ENCODE measurements at places on chromosomes 4 and X. TPM values are rescaled to one million over a fixed set of nuclear protein-coding genes. Genes with fewer than 3 reads are reported as not detected.

GRCh38 chrX:23816179-23816578 is 33.2 kb downstream of the SAT1 start:
- no peak overlapping the region for H3K4me3 ChIP-seq
- H3K27me3 ChIP-seq: no peaks in the 10 kb centered on the region
- H3K4me1 ChIP-seq: no peaks in the 10 kb centered on the region
- no peak for DNase-seq
- no peak overlapping the region for H3K27ac ChIP-seq

DNA sequence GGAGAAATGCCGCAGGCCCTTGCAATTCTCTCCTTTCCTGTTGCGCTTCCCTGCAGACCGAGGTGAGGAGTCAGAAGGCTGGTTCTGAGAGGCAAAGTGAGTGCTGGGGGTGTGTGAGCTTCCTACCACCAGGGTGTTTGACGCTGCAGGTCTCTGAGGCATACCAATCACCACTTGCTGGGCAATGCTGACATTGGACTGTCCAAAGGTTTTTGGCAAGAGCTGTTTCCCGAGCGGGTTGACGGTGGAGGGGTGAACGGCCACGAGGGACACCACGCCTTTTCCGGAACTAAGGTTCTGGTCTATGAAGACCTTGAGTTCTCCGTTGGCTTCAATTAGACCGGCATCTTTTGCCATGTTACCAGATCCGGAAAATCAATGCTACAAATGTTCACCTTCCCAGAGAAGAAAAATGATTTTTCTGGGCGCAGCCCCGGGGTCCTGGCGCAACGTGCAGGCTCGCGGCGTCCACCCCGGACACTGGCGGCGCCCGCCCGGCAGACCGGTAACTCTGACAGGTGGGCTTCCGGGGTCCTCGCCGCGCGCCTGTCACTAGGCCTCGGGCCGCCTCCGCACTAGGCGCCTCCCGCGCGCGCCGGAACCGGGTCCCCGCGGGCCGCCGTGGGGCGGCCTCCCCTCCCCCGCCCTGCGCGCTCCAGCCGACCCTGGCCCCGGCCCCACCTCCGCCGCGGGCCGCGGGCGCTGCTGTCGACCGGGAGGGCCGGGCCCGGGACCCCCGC is 44.9 kb upstream of the FAM47C start:
- no peak overlapping the region for H3K27ac ChIP-seq
- DNase-seq: no peak
- no peaks in the 10 kb centered on the region for H3K36me3 ChIP-seq
- no peaks in the 10 kb centered on the region for H3K27me3 ChIP-seq

- H3K27me3 ChIP-seq: no peaks in the 10 kb centered on the region
- H3K4me3 ChIP-seq: no peak overlapping the region
- no peaks in the 10 kb centered on the region for H3K4me1 ChIP-seq
These were observed 14.4 kb downstream of the GABRQ start for GRCh38 chrX:152652060-152652459.

DNA sequence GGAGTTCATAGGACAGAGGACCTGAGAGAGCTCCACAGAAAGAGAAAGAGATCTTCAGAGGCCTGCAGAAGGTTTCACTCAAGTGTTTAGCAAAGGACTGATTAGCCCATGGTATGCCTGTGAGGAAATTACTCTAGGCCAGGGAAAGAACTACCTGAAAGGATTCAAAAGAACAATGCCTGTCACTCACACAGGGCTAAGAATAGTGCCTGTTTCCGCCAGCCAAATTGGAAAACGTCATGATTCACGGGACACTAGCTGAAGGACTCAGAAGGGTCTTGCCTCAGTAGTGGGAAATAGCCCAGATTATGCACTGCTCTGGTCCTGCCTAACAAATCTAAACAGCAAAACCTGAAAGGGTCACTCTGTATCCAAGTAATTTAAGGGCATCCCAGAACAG is 21.1 kb downstream of the SYTL4 start:
- no peak overlapping the region for H3K27ac ChIP-seq
- no peak overlapping the region for H3K4me3 ChIP-seq
- H3K27me3 ChIP-seq: no peaks in the 10 kb centered on the region
- no peak for DNase-seq

DNA sequence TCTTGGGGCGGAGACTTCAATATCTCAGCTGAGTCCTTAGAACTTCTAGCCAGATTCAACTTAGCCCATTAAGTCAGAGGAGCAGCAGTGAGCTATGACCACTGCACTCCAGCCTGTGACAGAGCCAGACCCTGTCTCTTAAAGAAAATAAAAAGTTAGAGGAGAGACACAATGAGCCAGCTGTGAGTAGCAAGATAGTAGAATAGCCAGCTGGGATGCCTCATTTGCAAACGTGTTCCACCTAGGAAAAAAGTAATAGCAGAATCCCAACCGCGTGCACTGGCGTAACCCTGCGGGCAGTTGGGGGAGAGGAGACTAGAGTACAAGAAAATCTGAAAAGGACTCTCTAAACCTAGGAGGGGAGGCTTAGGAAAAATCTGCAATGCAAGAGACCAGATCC is 133.2 kb upstream of the ANXA3 start:
- no peak for DNase-seq
- no peak overlapping the region for H3K4me3 ChIP-seq
- no peaks in the 10 kb centered on the region for H3K27me3 ChIP-seq
- no peaks in the 10 kb centered on the region for H3K36me3 ChIP-seq
- H3K27ac ChIP-seq: no peak overlapping the region
- H3K4me1 ChIP-seq: no peaks in the 10 kb centered on the region

RIPPLY1 gene
- polyA plus RNA-seq: not detected

TCEAL5 gene
- 3.6 TPM for polyA plus RNA-seq

CPLX1 gene
- 0.47 TPM for polyA plus RNA-seq

GAB3 gene
- 4.0 TPM for polyA plus RNA-seq

EPGN gene
- 0.40 TPM for polyA plus RNA-seq

STK32B gene
- polyA plus RNA-seq: 3.0 TPM

CSAG3 gene
- not detected for polyA plus RNA-seq
